Uterus (tissue), 4 donors: ENCODE measurements at places on chromosomes 4 and X. TPM values are rescaled to one million over a fixed set of nuclear protein-coding genes. Genes with fewer than 3 reads are reported as not detected.

DEFB131A gene
- not detected for total RNA-seq

MTMR8 gene
- 1.0 TPM for total RNA-seq

RPL10 gene
- total RNA-seq: 4,106 TPM

MYOZ2 gene
- total RNA-seq: 0.62 TPM

GLRA2 gene
- total RNA-seq: not detected

PDLIM3 gene
- total RNA-seq: 131 TPM

ASB12 gene
- not detected for total RNA-seq

CETN2 gene
- 46.7 TPM for total RNA-seq

DUX4 gene
- total RNA-seq: not detected

CDKL2 gene
- total RNA-seq: not detected

PCDH18 gene
- 126 TPM for total RNA-seq

AADAT gene
- 20.9 TPM for total RNA-seq

S100G gene
- total RNA-seq: not detected

MAGED4B gene
- total RNA-seq: 31.2 TPM

CTAG1A gene
- not detected for total RNA-seq

WDR13 gene
- 137 TPM for total RNA-seq

BEX3 gene
- 224 TPM for total RNA-seq

TEX11 gene
- total RNA-seq: not detected

INTS6L gene
- total RNA-seq: 26.1 TPM

FAAH2 gene
- not detected for total RNA-seq

BCORL1 gene
- 50.8 TPM for total RNA-seq

ASMT gene
- total RNA-seq: 2.6 TPM

NSG1 gene
- total RNA-seq: 3.6 TPM

TCP11X2 gene
- total RNA-seq: not detected
